ENCODE measurements at places on chromosomes 2 and 18. TPM values are rescaled to one million over a fixed set of nuclear protein-coding genes. Genes with fewer than 3 reads are reported as not detected.
A peak's percentile ranks its signal among the peaks of the same experiment; 100 is the strongest.

GRCh38 chr18:46042571-46043123, 29.4 kb downstream of the PSTPIP2 start:
- no peaks in the 10 kb centered on the region for H3K27me3 ChIP-seq
- no peak for DNase-seq
- H3K27ac ChIP-seq = no peak overlapping the region
- H3K36me3 ChIP-seq = no peaks in the 10 kb centered on the region
- H3K4me3 ChIP-seq = no peak overlapping the region

DNA sequence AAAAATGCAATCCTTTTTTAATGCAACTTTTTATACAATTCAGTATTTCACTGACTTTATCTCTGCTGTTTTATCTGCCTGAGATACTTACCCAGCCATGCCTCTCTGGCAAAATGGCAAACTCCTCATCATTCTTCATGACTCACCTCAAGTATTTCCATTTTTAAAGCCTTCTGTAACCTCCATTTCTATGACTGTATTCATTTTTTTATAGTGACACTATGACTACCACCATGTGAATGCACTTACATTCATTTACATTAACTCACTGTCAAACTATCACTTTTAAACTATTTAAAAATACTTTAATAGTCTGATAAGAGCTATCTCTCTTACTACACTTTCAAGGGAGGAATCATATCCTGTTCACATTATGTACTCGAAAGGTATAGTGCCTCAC, 99.4 kb upstream of the SCN7A start:
- no peaks in the 10 kb centered on the region for H3K27me3 ChIP-seq
- DNase-seq = no peak
- H3K27ac ChIP-seq = no peak overlapping the region
- no peaks in the 10 kb centered on the region for H3K4me1 ChIP-seq
- no peaks in the 10 kb centered on the region for H3K36me3 ChIP-seq

- DNase-seq = no peak
- no peaks in the 10 kb centered on the region for H3K27me3 ChIP-seq
These were observed 50.2 kb downstream of the COL4A3 start for GRCh38 chr2:227214622-227215041.

- H3K4me3 ChIP-seq = no peak overlapping the region
- H3K4me1 ChIP-seq = no peaks in the 10 kb centered on the region
- no peak overlapping the region for H3K27ac ChIP-seq
- no peak for DNase-seq
- peaks cover 21% of the 10 kb centered on the region for H3K27me3 ChIP-seq
- no peaks in the 10 kb centered on the region for H3K36me3 ChIP-seq
These were observed 8.1 kb downstream of the EMX1 start for GRCh38 chr2:72925328-72925943.

DNA sequence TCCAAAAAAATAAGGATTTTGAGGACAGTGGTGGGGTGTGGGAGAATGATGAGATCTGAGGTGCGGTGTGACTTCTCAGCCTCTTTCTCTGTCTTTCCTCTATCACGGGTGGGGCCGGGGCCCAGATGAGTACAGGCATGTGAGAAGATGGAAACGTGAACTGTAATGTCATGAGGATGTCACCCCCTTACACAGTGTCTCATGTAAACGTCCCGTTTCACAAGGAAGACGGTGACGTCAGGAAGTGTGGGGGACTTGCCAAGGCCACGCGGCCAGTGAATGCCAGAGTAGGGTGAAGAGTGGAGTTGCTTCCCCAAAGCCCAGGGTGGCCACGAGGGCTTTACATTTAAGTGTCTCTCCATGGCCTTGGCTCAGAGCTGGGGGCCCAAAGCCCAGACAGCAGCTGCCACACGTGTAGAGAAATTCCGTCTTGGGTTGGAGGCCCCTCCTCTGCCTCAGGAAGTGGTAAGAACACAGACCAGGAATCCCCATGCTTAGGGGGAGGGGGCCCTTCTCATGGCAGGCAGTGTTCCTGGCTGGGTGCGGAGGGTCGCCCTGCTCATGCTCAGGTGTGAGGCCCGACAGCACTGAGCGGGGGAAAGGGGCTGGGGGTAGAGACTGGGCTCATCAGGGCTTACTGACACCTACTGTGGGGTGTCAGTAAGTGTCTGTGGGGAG, 80.9 kb upstream of the SMAD7 start:
- H3K27me3 ChIP-seq = no peaks in the 10 kb centered on the region
- no peak overlapping the region for H3K4me3 ChIP-seq
- H3K36me3 ChIP-seq = no peaks in the 10 kb centered on the region
- DNase-seq = no peak

GRCh38 chr2:175251425-175252041, 70.0 kb upstream of the ATP5MC3 start:
- H3K4me1 ChIP-seq = no peaks in the 10 kb centered on the region
- no peak overlapping the region for H3K4me3 ChIP-seq
- no peaks in the 10 kb centered on the region for H3K27me3 ChIP-seq
- no peak overlapping the region for H3K27ac ChIP-seq
- DNase-seq = no peak

GRCh38 chr2:137696916-137697315, 267.4 kb upstream of the HNMT start:
- no peak for DNase-seq
- H3K27ac ChIP-seq = no peak overlapping the region
- H3K36me3 ChIP-seq = no peaks in the 10 kb centered on the region
- H3K4me3 ChIP-seq = no peak overlapping the region

DNA sequence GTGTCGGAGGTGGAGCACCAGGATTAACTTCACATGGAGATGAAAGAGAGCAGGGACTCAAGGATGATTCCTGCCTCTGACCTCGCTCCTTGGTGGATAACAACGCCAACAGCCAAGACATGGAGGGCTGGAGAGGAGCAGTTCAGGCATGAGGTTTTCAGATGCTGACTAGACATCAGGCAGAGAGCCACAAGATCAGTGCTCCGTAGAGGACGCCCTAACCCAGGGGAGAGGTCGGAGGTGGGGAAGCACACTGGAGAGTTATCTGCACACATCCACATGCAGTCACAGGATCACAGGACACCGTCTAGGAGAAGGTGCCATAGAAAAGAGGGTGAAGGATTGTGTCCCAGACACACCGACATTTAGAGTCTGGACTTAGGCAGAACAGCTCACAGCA, 344.3 kb downstream of the EIPR1 start:
- H3K36me3 ChIP-seq = no peaks in the 10 kb centered on the region
- DNase-seq = no peak
- H3K4me3 ChIP-seq = no peak overlapping the region

DNA sequence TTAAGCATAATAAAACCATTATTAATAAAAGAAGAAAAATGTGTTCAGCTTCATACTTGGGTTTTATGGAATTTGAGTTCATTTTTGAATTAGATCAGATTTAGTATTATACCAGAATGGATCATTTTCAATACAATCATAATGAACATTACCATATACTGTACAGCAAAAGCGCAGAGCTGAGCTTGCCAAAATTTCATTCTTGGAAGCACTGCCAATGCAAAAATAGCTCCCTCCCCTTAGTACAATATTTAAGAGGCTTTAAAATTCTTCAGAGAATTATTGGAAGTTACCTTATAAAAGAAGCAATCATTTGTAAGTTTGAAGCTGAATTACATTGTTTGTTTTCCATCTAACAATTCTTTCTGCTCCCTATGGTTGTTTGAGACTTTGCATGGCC, 938.1 kb upstream of the SLC39A10 start:
- H3K4me3 ChIP-seq = no peak overlapping the region
- H3K4me1 ChIP-seq = no peaks in the 10 kb centered on the region
- no peaks in the 10 kb centered on the region for H3K36me3 ChIP-seq
- no peak for DNase-seq
- no peak overlapping the region for H3K27ac ChIP-seq
- H3K27me3 ChIP-seq = no peaks in the 10 kb centered on the region

- H3K27me3 ChIP-seq = no peaks in the 10 kb centered on the region
- no peak for DNase-seq
- no peak overlapping the region for H3K4me3 ChIP-seq
- H3K27ac ChIP-seq = no peak overlapping the region
- H3K36me3 ChIP-seq = no peaks in the 10 kb centered on the region
- H3K4me1 ChIP-seq = no peaks in the 10 kb centered on the region
These were observed 504.9 kb downstream of the GALR1 start for GRCh38 chr18:77754475-77755044.

DNA sequence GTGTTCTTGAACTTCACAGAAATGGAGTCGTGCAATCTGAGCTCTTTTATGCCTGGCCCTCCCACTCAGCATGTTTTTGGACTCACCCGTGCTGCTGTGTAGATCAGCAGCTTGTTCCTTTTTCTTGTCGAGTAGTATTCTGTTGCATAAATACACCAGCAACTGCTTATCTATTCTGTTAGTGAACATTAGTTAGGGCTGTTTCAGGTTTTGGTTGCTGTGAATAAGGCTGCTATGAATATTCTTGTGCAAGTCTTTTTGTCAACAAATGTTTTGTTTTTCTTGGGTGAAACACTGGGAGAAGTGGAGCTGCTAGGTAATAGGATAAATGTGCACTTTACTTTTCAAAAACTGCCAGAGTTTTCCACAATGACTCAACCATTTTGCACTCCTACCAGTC, 15.3 kb upstream of the CIDEA start:
- H3K4me1 ChIP-seq = no peaks in the 10 kb centered on the region
- no peak overlapping the region for H3K4me3 ChIP-seq
- H3K27ac ChIP-seq = no peak overlapping the region
- H3K36me3 ChIP-seq = no peaks in the 10 kb centered on the region

DNA sequence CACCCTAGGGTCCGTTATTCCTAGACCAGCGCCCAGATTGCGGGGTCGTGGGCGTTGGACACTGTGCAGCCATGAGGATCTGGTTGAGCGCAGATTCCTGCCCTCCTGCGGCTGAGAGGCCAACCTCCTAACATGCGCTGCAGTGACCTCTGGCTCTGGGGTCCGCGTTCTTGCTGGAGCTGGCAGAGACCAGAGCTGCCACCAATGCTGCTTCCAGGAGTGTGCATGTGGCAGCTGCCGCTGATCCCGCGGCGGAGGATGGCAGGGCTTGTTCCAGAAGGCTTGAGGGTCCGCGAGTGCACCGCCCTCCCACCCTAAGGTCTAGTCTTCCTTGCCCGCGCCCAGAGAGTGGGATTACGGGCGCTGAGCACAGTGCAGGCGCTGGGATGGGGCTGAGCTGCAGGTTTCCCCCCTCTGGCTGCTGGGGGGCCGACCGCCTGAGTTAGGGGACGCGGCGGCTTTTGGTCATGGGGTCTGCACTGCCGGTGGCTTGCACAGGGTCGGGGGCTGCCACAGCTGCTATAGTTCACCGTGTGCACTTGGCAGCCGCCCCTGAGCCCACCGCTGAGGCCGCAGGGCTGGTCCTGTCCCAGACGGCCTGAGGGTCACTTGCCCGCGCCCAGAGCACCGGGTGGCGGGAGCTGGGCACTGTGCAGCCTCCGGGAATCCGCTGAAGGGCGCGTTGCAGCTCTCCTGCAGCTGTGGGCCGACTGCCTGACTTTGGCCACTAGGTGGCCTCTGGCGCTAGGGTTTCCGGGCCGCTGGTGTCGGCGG, 145.9 kb downstream of the CCDC74A start:
- DNase-seq = peak; percentile 84
- no peaks in the 10 kb centered on the region for H3K4me1 ChIP-seq
- no peaks in the 10 kb centered on the region for H3K36me3 ChIP-seq
- no peaks in the 10 kb centered on the region for H3K27me3 ChIP-seq

DNA sequence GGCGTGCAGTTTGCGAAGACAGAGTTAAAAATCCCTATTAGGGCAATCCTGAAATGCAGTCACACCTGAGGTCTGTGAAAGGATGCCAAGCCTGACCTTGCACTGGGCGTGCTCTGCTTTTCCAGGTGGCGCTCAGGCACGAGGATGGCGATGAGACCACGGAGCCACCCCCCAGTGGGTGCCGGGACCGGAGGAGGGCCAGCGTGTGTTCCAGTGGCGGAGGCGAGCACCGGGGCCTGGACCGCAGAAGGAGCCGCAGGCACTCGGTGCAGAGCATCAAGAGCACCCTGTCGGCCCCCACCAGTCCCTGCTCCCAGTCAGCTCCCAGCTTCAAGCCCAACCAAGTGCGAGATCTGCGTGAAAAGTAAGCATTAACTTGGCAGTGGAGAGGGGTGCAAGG, 203.4 kb downstream of the TPGS2 start:
- H3K4me1 ChIP-seq = no peaks in the 10 kb centered on the region
- no peak overlapping the region for H3K27ac ChIP-seq
- H3K4me3 ChIP-seq = no peak overlapping the region
- no peaks in the 10 kb centered on the region for H3K36me3 ChIP-seq

GRCh38 chr2:129757915-129758783, 221.3 kb upstream of the RAB6C start:
- DNase-seq = no peak
- H3K27ac ChIP-seq = no peak overlapping the region
- H3K27me3 ChIP-seq = no peaks in the 10 kb centered on the region
- no peaks in the 10 kb centered on the region for H3K4me1 ChIP-seq

DNA sequence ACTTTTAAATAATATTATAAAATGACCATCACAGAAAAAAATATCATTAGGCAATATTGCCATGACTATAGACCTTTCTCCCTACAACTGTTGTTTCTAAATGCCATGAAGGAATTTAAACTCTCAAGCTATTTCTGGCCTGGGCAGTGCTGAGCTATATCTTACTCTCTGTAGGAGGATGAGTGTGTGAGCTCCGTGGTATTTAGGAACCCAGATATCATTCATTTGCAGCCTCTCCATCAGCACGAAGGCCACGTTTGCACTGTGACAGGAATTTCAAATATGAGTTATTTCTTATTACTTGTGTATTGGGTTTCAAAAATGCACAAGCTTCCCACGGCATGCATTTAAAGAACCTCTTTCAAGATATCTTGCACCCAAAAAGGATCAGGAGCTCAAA, 35.0 kb upstream of the SOX11 start:
- no peaks in the 10 kb centered on the region for H3K4me1 ChIP-seq
- H3K27me3 ChIP-seq = no peaks in the 10 kb centered on the region
- DNase-seq = no peak

GRCh38 chr2:109117780-109118179, 11.2 kb upstream of the SH3RF3 start:
- DNase-seq = no peak
- H3K36me3 ChIP-seq = no peaks in the 10 kb centered on the region
- H3K27ac ChIP-seq = no peak overlapping the region
- H3K4me3 ChIP-seq = no peak overlapping the region
- H3K4me1 ChIP-seq = no peaks in the 10 kb centered on the region

DNA sequence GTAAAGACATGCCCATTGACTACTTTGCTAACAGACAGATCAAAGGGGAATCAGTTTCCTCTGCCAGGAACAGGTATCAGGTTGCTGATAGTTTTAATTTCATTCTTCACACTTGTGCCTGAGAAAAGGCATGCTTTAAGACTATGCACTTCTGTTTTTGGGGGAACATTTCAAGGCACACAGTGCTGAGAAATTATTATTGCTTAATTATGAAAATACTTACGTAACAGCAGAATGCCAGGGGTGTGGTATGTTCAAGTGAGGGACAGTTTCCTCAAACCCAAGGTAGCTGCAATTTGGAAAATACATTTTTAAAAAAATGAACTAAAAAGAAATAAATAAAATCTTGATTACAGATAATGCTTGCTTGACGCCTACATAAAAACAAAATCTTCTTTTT, 1746.1 kb upstream of the PIK3C3 start:
- H3K27me3 ChIP-seq = no peaks in the 10 kb centered on the region
- H3K27ac ChIP-seq = no peak overlapping the region
- no peak for DNase-seq
- no peaks in the 10 kb centered on the region for H3K4me1 ChIP-seq

Gene CHRNG
- total RNA-seq = not detected

Gene AAMP
- total RNA-seq = 67.4 TPM

Gene VAMP5
- 49.8 TPM for total RNA-seq

Gene DLGAP1
- 0.10 TPM for total RNA-seq

Gene CCDC178
- total RNA-seq = not detected

Gene ELOA2
- not detected for total RNA-seq

Gene LHCGR
- not detected for total RNA-seq

Gene COBLL1
- total RNA-seq = 44.3 TPM

Gene RUFY4
- total RNA-seq = not detected
